ENCODE measurements at places on chromosomes 16 and 17. TPM values are rescaled to one million over a fixed set of nuclear protein-coding genes. Genes with fewer than 3 reads are reported as not detected.

The OTOP3 gene
- total RNA-seq: not detected

The SPATA33 gene
- total RNA-seq: 1.4 TPM

The ATP2A3 gene
- under 0.01 TPM for total RNA-seq

The LRRC46 gene
- total RNA-seq: 0.07 TPM

The SDR42E2 gene
- not detected for total RNA-seq

The CA4 gene
- total RNA-seq: not detected

The PYDC1 gene
- not detected for total RNA-seq

The RUNDC3A gene
- 3.4 TPM for total RNA-seq

The PNMT gene
- total RNA-seq: not detected

The FOXC2 gene
- total RNA-seq: 0.78 TPM

The CCDC43 gene
- 47.8 TPM for total RNA-seq

The SLC26A11 gene
- total RNA-seq: 2.4 TPM

The CPPED1 gene
- total RNA-seq: 7.5 TPM

The UBE2G1 gene
- 44.4 TPM for total RNA-seq

The TEX19 gene
- not detected for total RNA-seq

The PRRT2 gene
- total RNA-seq: not detected

The CARD14 gene
- total RNA-seq: 10.9 TPM

The MRM1 gene
- total RNA-seq: 9.0 TPM

The TMEM98 gene
- total RNA-seq: 75.2 TPM

The TM4SF5 gene
- total RNA-seq: not detected

The MYH2 gene
- not detected for total RNA-seq

The AGRP gene
- total RNA-seq: not detected

The HYDIN gene
- total RNA-seq: 0.34 TPM

The DPEP3 gene
- total RNA-seq: not detected

The TPSB2 gene
- total RNA-seq: not detected

The UBTF gene
- total RNA-seq: 29.7 TPM

The KRT38 gene
- 0.07 TPM for total RNA-seq

Measured in nasal cavity respiratory epithelium epithelial cell of viscerocranial mucosa (primary cell).